ENCODE measurements at places on chromosomes 7 and 10.

DNA sequence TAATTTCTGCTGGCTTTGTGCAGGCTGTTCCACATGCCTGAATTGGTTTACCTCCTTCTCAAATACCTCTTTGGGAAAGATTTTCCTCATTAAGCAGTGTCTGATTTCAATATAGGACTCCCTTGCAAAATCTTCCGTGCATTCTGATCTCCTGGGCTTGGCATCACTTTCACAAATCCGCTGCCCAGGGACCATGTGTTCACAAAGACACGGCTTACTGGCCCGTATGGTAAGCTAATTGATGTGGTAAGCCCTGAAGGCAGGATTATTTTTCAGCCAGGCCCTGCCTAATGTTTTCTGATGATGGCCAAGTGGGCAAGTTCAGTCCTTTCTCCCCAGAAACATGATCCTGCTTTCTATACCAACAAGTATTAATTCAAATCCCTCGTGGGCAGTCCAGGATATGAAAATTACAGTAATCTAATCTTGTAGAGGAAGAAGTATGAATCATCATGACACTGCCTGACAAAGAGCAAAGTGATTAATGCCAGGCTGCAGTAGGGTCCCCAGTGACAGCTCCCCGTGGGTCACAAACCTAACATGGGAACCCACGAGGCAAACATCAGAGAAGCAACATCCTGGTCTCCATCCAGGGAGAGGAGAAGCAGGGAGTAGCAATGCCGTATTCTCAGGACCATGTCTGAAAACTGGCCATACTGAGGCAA, 11.6 kb upstream of the SVIL start:
- DNase-seq: no peak

- no peak for DNase-seq
Observed at GRCh38 chr7:1696671-1697498, 26.8 kb downstream of the ELFN1 start.

GRCh38 chr10:49478819-49479218, 60.1 kb downstream of the ERCC6 start:
- DNase-seq: no peak

GRCh38 chr10:65993451-65993850, 932.4 kb upstream of the LRRTM3 start:
- no peak for DNase-seq

GRCh38 chr10:13712837-13713581, 126.2 kb downstream of the PRPF18 start:
- DNase-seq: peak; percentile 62

GRCh38 chr7:70457482-70457881, 674.5 kb upstream of the GALNT17 start:
- DNase-seq: no peak

DNA sequence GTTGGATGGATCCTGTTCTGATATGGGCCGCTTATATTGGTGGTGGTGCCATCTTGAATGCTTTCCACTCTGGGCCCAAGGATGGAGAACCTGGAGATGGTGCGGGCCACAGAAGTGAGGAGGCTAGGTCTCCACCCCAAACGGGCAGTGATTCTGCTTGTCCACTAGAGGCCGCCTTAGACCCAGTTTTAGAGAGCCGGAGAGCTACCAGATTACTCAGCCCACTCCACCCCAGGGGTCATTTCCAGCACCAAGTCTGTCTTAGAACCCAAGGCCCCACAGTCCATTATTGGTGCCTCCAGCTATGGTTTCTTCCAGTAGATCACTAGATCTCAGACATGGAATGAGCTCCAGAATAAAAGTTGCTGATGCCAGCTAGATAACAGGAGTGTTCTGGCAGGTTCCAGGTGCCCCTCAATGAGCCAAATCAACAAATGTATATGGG, 11.8 kb upstream of the CAMK2G start:
- DNase-seq: peak; percentile 68

GRCh38 chr10:50625649-50626132, 1.9 kb upstream of the SGMS1 start:
- no peak for DNase-seq

All from DND-41 (cell line).